ENCODE measurements at places on chromosomes 12 and 14.

DNA sequence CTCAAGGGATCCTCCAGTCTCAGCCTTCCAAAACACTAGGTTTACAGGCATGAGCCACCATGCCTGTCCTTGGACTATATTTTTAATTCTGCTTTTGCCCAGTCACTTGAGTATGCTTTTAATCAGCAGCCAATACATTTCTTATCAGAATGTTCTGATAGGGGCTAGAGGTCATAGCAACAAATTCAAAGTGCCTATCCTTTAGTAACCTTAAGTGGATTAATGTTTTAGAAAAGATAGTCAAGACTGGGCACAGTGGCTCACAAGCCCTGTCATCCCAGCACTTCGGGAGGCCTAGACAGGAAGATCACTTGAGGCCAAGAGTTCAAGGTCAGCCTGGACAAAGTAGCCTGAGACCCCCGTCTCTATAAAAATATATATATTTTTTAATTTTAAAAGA is 37.1 kb downstream of the CKB start:
- DNase-seq = no peak

DNA sequence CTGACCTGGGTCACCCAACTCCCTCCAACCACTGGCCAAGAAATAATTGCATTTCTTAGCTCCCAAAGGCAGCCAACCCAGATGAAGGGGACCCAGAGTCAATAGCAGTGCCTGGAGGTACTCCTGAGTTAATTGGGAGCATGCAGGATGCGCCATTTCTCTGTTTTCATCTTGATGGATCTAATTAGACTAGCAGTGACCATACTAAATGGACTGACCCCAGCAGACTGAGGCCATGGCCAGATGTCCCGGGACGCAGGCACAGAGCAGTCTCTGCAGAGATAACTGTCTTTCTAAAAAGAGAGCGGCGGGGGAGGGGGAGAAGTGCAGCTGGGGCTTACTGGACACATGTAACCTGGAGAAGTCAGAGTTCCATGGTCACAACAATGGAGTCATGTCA is 53.2 kb upstream of the CMKLR1 start:
- DNase-seq = no peak

DNA sequence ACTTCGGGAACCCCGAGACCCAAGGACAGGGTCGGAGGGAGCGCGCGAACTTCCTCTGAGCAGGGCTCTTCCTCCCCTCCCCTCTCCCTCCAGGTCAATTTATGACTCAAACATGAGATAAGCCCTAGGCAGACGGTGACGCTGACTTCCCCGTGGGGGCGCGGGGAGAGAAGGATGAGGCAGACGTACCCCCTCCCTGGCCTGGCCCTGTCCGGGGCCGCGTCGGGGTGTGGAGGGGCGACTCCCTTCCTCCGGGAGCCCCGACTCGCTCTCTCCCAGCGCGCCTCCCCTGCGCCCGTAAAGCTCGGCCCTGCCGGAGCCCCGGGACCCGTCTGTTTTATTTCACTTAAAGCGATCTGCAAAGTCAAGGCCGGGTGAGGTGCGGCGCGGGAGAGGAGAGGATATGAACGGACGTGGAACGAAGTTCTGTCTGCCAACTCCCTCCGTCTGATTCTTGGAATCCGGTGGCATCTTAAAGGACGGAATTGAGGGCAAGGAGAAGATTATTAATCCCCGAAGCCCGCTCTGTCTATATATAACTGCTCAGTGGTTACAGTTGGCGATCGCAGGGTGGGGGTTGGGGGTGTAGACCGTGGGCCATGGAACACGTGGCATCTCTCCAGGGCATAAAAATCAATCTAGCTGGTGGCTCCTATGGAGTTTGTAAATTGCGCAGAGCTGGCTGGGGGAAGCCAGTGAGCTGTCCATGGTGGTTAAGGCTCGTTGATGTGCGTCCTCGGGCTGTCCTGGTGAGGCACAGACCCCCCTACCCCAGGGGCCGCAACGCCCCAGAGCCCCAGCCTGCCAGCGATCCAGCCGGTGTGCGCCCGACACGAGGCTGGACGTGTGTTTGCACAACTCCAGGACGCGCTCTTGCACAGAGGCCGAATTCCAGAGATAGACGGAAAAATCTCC is 2.9 kb upstream of the PTHLH start:
- peak; percentile 70 for DNase-seq

GRCh38 chr12:95509300-95509699 is 35.3 kb downstream of the METAP2 start:
- no peak for DNase-seq

GRCh38 chr14:55373784-55374705 is 37.6 kb downstream of the ATG14 start:
- peak; percentile 37 for DNase-seq

GRCh38 chr12:66662729-66663128 is 16.1 kb downstream of the GRIP1 start:
- DNase-seq = peak; percentile 79

GRCh38 chr12:77842430-77842829 is 11.7 kb downstream of the NAV3 start:
- DNase-seq = no peak

- DNase-seq = no peak
These were observed 1149.1 kb downstream of the VRK1 start for GRCh38 chr14:97946240-97946639.

DNA sequence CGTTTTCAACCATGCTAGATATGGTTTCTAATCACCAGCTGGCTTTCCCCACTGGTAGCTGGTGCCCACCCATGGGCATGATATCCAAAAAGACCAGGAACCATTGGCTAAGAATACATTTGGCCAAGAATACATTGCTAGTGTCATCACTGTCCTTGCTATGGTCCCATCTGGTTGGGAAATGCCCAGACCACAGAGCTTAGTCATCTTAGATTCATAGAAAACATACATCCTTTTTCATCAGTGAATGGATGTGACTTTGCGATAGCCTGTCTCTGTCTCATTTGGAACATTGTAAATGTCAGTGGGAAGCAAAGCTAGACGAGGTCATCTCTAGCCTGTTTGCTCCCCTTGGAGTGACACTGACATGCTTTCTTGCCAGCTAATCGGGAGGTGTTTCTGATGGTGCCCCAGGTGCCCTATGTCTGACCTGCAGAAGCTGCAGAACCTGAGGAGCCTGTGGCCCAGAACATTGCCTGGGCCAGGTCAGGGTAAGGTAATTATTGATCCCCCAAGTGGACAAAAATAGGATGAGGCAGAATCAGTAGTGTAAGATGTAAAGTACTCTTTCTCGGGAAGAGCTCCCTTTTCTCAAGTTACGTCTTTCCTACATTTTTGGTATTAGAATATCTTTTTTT is 194.8 kb downstream of the SLC41A2 start:
- DNase-seq = peak; percentile 77

DNA sequence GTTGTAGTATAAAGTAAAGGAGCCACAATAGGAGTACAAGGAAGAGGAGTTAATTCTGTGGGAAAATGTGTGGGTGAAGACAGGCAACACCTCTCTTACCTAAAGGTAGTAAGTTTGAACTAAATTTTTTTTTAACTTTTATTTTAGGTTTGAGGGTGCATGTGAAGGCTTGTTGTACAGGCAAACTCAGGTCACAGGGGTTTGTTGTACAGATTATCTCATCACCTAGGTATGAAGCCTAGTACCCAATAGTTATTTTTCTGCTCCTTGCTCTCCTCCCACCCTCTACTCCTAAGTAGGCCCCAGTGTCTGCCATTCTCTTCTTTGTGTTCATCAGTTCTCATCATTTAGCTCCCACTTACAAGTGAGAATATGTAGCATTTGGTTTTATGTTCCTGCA is 70.5 kb downstream of the DNAI7 start:
- no peak for DNase-seq

GRCh38 chr12:110102255-110102654 is 21.9 kb upstream of the IFT81 start:
- peak; percentile 87 for DNase-seq

DNA sequence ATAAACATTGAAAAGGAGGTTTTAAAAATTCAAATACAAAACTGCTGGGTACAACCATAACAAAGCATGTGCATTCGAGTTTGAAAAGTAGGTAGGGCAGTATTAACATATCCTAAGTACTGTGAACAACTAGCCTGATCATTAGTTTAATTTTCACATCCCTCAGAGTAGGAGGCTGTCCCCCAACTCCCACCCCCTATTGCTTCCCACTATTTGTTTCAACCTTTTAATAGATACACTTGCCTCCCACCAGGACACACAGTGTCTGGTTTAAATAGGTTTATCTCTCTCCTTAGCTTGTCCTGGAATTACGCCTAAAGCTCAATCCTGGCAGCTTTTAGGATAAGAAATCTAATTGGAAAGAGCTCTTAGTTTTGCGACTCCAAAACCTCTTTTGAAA is 2.1 kb downstream of the TAOK3 start:
- DNase-seq = no peak
